NCI-H774 (cell line): ENCODE measurements at places on chromosomes 12 and 14.

DNA sequence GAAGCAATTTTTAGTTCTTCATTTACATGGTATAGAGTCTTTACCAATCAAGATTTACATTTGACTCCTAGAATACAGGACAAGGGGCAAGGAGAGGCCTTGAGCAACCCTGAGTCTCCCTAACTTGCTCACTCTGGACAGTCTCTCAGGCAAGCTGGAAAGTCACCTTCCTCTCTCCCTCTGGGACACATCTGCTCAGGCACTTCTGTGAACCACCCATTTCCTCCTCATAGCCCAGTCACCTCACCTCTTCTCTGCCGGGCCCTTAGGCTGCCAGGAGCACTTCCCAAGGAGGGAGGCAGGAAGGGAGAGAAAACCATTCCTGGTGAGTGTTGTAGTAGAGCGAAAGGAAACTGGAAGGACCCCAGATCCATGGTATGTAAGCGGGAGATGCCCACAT lies 202.8 kb downstream of the TTC7B start:
- DNase-seq, result no peak

DNA sequence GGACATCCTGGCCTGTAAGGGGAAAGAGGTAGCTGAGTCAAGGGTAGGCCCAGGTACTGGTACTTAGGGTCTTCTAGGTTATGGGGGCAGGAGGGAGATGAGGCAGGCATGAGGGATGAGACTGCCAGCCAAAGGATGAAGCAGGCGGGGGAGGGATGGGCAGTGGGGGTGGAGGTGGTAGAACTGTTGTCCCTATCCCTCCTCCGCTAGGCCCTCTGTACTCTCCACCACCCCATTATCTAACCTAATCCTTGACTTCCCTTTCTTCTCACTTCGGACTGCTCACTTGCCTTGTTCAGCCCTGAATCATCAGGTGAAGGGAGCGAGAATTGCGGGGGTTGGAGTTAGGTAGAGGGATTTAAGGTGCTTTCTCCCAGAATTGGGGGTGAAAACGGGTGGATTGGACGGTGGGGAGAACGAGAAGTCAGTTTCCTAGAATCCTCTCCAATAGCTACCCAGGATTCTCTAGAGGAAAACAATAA lies 562 bp downstream of the PAN2 start:
- DNase-seq, result no peak

DNA sequence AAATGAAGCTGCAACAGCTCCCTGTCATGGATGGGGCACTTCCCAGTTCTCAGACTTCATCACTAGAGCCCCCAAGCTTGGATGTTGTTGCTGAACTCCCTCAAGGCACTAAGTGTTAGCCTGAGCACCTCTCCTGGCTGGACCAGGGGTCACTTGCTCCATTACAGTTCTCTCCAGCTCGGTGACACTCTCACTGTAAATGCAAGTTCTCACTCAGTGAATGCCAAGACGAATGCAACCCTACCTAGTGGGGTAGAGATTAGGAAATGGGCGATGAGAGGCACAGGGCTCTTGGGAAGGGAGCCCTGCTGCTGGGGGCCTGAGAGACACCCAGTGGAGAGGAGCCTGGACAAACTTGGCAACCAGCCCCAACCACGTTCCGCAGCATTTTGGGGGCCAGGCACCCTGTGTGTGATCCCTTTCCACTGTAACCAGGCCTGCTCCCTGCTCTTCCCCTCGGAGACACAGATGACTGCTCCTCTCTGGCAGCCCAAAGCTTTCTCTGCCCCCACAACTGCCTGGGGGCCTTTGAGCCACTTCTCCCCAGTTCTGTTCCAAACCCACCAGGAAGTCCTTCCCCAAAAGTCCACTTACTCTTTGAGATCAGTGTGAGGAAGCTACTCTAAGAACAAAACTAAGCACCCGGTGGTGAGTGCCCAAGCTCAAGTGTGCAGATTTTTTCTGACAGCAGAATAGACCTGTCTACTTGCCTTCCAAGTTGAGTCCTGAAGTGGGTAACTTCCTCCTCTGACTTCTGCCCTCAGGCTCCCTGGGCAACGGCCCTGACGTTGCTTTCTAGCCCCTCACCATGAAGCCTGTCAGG lies 8.0 kb upstream of the SELPLG start:
- DNase-seq, result no peak

DNA sequence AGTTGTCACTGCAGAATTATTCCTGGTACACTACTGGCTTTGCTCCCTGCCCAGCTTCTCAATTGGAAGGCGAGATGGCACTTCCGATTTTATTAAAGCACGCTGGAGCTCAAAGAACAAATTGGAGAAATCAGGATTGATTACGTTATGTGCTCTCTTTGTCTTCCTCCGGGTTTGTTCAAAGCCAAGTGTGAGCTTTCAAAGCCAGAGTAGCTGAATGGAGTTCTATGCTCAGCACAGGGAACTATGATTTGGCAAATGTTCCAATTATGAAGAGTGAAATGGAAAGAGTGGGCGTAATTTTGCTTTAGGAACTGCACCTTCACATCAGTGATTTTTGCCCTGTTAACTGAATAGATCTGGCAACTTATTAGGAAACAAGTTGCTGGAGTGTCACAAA lies 72.4 kb downstream of the FLRT2 start:
- no peak for DNase-seq

- no peak for DNase-seq
These were observed 211.3 kb upstream of the DIO3 start for GRCh38 chr14:101350021-101350420.

GRCh38 chr14:95157048-95157326 lies 342 bp downstream of the DICER1 start:
- no peak for DNase-seq

DNA sequence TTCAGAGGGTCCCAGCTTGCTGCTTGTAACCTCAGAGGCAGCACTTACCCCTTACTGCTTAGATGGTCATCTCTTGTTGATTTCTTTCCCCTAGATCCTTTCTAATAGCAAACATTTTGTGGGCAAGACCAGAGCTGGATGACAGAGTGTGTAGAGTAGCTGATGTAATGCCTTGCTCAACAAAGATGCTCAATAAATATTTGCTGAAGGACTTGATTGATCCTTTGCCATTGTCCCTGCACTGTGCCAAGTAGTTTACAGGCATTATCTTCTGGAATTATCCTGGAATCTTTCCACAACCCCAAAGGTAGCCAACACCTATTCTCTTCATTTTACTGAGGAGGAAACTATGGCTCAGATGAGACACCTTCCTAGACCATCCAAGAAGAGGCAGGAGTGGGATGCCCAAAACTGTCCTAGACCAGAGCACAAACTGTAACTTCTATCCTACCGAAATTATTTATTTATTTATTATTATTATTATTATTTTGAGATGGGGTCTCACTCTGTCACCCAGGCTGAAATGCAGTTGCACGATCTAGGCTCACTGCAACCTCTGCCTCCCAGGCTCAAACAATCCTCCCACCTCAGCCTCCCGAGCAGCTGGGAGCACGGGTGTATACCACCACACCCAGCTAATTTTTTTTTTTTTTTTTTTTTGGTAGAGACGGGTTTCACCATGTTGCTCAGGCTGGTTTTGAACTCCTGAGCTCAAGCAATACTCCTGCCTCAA lies 1.4 kb downstream of the MMAB start:
- DNase-seq, result no peak

GRCh38 chr12:102433304-102433703 lies 47.1 kb downstream of the IGF1 start:
- DNase-seq, result no peak

GRCh38 chr14:79044894-79045624 lies 874.9 kb downstream of the NRXN3 start:
- no peak for DNase-seq

DNA sequence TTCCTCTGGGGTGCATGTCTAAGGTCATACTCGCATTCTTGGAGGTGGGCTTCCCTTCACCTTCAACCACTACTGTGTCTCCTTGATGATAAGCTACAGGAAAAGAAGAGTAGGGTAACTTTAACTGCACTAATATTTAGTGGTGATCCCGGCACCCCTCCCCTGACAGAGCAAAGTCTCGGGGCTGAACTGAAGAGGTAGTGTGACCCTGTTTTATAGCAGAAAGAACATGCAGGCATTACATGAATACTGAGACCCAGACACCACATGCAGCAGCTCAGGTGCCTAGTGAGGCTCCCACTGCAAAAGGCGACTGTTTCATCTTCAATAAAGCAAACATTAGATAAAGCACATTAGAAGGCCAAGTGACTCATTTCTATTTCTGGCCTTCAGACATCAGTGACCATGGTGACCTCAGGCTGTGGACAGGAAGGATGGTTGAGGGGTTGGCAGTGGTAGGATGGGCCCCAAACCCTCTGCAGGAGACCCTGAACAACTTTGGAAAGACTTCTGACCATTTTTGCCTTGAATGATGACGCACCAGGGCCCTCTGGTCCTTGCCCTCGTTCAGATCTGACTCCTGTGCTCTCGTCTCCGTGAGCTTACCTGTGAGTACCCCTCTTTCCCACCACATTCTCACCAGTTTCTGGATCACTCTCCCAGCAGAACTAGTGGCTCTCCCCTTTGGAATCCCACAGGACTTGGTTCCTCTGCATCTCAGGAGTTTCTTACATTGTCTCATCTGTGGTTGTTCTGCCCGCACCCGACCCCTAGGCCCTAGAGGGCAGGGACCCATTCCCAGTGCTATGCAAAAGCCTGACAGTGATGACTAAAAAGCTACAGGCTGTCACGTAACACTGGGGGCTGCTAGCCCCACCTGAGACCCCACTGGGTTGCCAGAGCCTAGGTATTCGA lies 23.8 kb upstream of the JPH4 start:
- no peak for DNase-seq

DNA sequence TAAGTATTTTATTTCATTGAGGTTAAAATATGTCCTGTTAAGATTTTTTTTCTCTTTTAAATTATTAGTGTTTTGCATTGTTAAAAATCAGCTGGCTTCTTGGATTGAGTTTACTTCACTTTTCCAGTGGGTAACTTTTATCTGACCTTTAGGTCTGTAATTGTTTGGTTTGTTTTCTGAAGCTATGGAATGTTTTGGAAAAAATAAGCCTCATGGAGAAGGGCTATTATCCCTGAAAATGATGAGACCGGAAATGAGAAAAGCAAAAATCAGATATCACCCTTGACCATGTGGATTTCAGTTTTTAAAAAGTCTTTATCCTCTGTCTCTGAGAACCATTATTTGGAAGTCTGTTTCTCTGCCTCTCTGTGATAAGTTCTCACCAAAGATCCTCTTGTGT lies 180.9 kb downstream of the RAD51B start:
- DNase-seq, result no peak
